Endothelial cell (in vitro differentiated cells): ENCODE measurements at places on chromosomes 7 and 10. TPM values are rescaled to one million over a fixed set of nuclear protein-coding genes. Genes with fewer than 3 reads are reported as not detected.

DNA sequence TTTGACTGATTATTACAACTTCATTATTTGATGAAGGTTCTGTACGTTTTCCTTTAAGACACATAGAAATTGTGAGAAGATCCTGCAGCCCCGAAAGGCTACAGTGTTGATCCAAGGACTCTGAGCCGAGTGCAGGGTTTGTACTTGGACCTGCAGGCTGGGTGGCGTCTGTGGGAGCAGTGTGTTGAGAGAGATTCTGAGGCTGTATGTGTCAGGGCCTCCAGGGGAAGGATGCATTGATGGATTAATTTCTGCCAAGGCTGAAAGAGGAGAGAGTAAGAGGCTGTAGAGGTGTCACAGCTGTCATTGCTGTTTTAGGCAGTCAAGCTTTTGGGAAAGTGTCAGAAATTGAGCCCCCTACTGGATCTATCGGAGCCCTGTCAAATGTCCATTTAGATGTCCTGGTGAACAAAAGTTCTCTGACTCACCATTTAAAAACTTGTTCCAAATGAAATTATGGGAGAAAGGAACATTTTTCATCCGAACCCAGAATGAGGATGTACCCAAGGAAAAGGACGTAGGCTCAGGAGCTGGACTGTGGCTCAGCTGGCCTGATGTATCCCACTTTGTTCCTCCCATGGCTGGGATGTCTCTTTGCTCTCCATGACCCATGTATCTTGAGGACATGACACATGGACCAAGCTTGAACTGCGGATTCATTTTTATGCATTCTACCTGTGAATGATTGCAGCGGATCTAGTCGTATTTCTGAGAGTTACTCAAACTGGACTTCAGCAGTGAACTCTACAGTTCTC is 102.2 kb downstream of the TCF7L2 start:
- H3K36me3 ChIP-seq, result no peaks in the 10 kb centered on the region
- H3K4me3 ChIP-seq, result no peak overlapping the region
- H3K27ac ChIP-seq, result peak overlapping the region; percentile 98
- peaks cover 8% of the 10 kb centered on the region for H3K27me3 ChIP-seq
- H3K4me1 ChIP-seq, result peaks cover 54% of the 10 kb centered on the region

DNA sequence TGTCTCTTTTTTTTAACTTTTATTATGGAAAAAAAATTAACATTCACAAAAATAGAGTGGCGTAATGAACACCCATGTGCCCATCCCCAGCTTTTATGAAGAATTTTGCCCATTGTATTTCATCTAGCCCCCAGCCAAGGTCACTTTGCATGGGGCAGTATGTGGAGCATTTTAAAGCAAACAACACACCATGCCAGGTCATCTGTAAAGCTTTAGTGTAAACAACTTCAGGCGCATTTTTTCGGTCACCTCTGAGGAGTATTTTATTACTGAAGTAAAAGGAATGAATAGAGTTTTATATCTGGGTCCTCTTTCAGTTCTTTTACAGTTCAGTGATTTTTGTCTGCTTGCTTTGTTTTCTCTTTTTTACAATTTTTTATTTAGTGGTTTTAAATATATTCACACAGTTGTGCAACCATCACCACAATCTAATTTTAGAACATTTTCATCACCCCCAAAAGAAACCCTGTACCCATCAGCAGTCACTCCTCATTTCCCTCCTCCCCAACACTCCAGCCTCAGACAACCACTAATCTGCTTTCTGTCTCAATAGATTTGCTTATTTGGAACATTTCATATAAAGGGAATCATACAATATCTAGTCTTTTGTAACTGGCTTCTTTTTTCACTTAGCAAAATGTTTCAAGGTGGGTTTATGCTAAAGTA is 87.9 kb downstream of the SLC37A3 start:
- no peaks in the 10 kb centered on the region for H3K36me3 ChIP-seq
- no peak for DNase-seq
- no peaks in the 10 kb centered on the region for H3K4me1 ChIP-seq
- H3K27me3 ChIP-seq, result peaks cover 3% of the 10 kb centered on the region
- no peak overlapping the region for H3K27ac ChIP-seq

GRCh38 chr7:81608748-81609382 is 161.0 kb downstream of the HGF start:
- no peaks in the 10 kb centered on the region for H3K36me3 ChIP-seq
- no peak overlapping the region for H3K4me3 ChIP-seq
- no peak for DNase-seq

GRCh38 chr7:134209322-134210015 is 82.3 kb downstream of the LRGUK start:
- H3K27me3 ChIP-seq, result no peaks in the 10 kb centered on the region
- H3K36me3 ChIP-seq, result no peaks in the 10 kb centered on the region

- H3K4me3 ChIP-seq, result no peak overlapping the region
- H3K27me3 ChIP-seq, result no peaks in the 10 kb centered on the region
- H3K27ac ChIP-seq, result no peak overlapping the region
- no peak for DNase-seq
- H3K36me3 ChIP-seq, result no peaks in the 10 kb centered on the region
Observed at GRCh38 chr10:3493621-3494020, 291.4 kb downstream of the KLF6 start.

GRCh38 chr10:126469692-126470091 is 81.4 kb upstream of the ADAM12 start:
- no peak overlapping the region for H3K27ac ChIP-seq
- DNase-seq, result no peak
- no peaks in the 10 kb centered on the region for H3K36me3 ChIP-seq
- H3K4me1 ChIP-seq, result peaks cover 15% of the 10 kb centered on the region
- no peaks in the 10 kb centered on the region for H3K27me3 ChIP-seq

DNA sequence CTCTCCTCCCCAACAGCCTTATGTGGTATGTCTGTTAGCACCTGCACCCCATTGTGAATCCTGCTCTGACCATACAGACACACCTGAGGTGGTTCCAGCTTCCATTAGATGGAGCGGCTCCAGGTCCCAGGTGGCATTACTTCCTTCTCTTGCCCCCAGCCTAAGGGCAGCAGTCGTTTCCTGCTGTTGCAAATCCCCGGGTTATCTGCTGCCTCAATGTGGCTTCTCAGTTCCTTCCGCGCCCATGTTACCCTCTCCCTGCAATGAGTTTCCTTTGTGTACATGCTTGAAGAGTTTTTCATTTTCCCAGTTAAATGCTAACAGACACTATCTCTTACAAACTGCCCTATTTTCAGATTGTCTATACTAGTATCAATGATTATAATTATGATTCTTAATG is 62.8 kb upstream of the PRKCQ start:
- no peak overlapping the region for H3K27ac ChIP-seq
- H3K27me3 ChIP-seq, result no peaks in the 10 kb centered on the region
- H3K4me1 ChIP-seq, result peaks cover 4% of the 10 kb centered on the region
- no peaks in the 10 kb centered on the region for H3K36me3 ChIP-seq
- no peak overlapping the region for H3K4me3 ChIP-seq

DNA sequence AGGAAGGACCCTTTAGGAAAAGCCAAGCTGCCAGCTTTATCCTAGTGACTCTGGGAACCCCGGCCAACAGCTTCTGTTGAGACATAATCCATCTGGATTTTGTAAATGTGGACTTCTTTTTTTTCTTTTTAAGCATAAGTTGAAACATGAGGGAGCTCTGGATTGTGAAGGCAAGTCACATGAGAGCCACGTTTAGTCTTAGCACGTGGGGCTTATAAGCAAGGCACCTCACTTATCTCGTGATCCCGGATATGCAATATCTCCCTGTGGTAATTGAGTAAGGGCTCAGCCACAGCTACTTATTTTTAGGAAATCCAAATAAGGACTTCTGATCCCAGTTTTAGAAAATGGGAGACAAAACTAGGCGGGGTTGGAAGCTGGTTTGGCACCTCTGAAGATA is 111.2 kb upstream of the PTN start:
- H3K27me3 ChIP-seq, result no peaks in the 10 kb centered on the region
- H3K4me1 ChIP-seq, result no peaks in the 10 kb centered on the region
- H3K4me3 ChIP-seq, result no peak overlapping the region

DNA sequence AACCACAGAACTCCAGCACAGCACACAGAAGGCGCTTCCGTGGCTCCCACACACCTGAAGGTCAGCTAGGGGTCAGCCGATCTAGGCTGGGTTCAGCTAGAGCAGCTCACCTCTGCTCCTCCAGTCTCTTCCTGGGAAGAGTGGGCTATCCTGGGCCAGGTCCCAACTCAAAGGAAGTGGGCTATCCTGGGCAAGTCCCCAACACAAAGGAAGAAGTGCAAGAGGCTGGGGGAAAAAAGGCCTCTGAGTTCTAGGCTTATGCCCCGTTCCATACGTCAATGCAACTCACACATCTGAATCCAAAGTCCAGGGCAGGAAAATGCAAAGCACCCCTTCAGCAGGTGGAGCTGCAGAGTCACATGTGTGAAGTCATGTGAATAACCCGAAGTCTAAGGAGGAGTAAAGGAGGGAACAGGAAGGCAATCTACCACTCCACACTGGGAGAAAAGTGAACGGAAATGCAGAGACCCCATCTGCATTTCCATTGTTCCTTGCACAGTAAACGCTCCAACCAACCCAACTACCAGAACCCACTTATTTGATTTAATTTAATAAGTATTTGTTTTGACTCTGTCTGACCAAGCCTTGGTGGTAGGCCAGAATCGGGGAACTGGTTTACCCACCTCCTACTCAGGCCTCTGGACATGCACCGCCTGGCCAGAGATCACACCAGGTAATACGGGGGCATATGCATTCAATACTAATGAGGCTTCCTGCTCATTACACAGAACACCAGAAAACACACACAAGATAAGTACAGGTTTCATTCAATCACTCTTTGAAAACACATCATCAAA is 95.5 kb upstream of the RNF32 start:
- no peak overlapping the region for H3K4me3 ChIP-seq
- no peaks in the 10 kb centered on the region for H3K36me3 ChIP-seq
- H3K27ac ChIP-seq, result no peak overlapping the region
- H3K4me1 ChIP-seq, result no peaks in the 10 kb centered on the region
- H3K27me3 ChIP-seq, result no peaks in the 10 kb centered on the region

GRCh38 chr10:110007161-110007700 is 553 bp upstream of the ADD3 start:
- no peak overlapping the region for H3K4me3 ChIP-seq
- H3K4me1 ChIP-seq, result peaks cover 29% of the 10 kb centered on the region
- no peak for DNase-seq
- no peaks in the 10 kb centered on the region for H3K36me3 ChIP-seq
- H3K27me3 ChIP-seq, result no peaks in the 10 kb centered on the region
- H3K27ac ChIP-seq, result no peak overlapping the region

DNA sequence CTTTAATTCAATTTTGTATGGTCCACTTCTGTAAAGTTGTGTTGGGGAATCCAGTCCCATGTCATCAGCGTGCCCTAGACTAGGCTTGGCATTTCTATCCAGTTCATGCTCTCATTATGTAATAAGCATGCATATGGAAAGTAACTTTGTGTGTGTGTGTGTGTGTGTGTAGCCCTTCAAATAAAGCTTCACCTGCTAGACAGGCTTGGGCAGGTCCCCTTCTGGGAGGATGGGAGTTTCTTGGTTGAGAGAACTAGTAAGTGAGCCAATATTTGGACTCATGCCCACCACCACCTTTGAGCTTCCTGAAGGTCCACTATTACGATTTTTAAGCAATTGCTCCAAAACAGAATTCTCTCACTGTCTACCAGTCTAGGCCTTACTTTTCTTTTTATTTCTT is 6.9 kb downstream of the BZW2 start:
- H3K4me1 ChIP-seq, result peaks cover 73% of the 10 kb centered on the region
- no peak overlapping the region for H3K27ac ChIP-seq
- no peaks in the 10 kb centered on the region for H3K27me3 ChIP-seq
- no peak for DNase-seq
- no peak overlapping the region for H3K4me3 ChIP-seq

- H3K27ac ChIP-seq, result no peak overlapping the region
- DNase-seq, result no peak
- H3K27me3 ChIP-seq, result no peaks in the 10 kb centered on the region
- H3K36me3 ChIP-seq, result peaks cover 11% of the 10 kb centered on the region
- H3K4me1 ChIP-seq, result no peaks in the 10 kb centered on the region
- H3K4me3 ChIP-seq, result no peak overlapping the region
Observed at GRCh38 chr7:27765841-27766240, 25.9 kb downstream of the TAX1BP1 start.

DNA sequence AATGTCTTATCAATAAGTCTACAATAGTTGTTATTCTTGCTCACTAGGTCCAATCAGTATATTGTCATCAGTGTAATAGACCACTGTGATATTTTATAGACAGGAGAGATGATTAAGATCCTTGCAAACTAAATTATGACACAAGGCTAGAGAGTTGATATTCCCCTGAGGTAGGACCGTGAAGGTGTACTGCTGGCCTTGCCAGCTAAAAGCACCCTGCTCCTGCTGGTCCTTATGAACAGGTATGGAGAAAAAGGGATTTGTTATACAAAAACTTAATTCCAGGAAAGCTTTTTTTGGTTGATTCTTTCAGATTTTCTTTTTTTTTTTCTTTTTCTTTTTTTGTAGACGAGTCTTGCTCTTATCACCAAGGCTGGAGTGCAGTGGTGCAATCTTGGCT is 16.8 kb upstream of the TMEM213 start:
- H3K27ac ChIP-seq, result no peak overlapping the region
- no peaks in the 10 kb centered on the region for H3K4me1 ChIP-seq
- DNase-seq, result no peak
- H3K36me3 ChIP-seq, result no peaks in the 10 kb centered on the region
- no peaks in the 10 kb centered on the region for H3K27me3 ChIP-seq

DNA sequence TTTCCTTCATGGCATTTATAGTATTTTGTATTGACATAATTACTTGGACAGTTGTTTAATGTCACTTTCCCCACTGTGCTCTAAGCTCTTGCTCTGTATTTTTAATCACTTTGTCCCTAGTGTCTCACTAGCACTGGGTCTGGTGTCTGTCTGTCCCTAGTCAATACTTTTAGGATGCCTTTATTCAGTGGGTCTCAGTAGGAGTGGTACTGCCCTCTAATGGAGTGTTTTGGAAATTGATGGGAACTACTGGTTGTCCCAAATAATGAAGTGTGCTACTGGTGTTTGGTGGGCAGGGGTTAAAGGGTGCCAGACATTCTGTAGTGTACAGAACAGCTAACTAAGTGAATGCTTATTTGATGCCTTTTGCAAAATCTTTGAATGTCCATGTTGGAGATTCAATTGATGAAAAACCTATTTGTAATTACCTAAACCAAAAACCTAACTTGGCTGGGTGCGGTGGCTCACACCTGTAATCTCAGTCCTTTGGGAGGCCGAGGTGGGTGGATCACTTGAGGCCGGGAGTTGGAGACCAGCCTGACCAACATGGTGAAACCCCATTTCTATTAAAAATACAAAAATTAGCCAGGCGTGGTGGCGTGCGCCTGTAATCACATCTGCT is 33.3 kb downstream of the CDK14 start:
- no peak overlapping the region for H3K4me3 ChIP-seq
- no peaks in the 10 kb centered on the region for H3K27me3 ChIP-seq
- H3K27ac ChIP-seq, result no peak overlapping the region
- H3K4me1 ChIP-seq, result peaks cover 17% of the 10 kb centered on the region
- no peaks in the 10 kb centered on the region for H3K36me3 ChIP-seq
- DNase-seq, result peak; percentile 53

- H3K27me3 ChIP-seq, result peaks cover 8% of the 10 kb centered on the region
- peaks cover 7% of the 10 kb centered on the region for H3K36me3 ChIP-seq
- H3K27ac ChIP-seq, result no peak overlapping the region
- no peak overlapping the region for H3K4me3 ChIP-seq
Observed at GRCh38 chr10:120607016-120607709, 150.1 kb downstream of the PLPP4 start.

- peak overlapping the region; percentile 68 for H3K4me3 ChIP-seq
- peak overlapping the region; percentile 85 for H3K27ac ChIP-seq
- peaks cover 35% of the 10 kb centered on the region for H3K4me1 ChIP-seq
- peaks cover 4% of the 10 kb centered on the region for H3K36me3 ChIP-seq
Observed at GRCh38 chr10:1043532-1043995, 5.4 kb downstream of the IDI1 start.

Gene TWIST1
- 2.4 TPM for total RNA-seq

Gene HKDC1
- total RNA-seq, result 0.31 TPM

Gene MRLN
- total RNA-seq, result not detected

Gene CHAT
- total RNA-seq, result 0.23 TPM

Gene FAM131B
- total RNA-seq, result 1.0 TPM
